Melanocyte of skin (primary cell): ENCODE measurements at places on chromosomes 1 and 21. TPM values are rescaled to one million over a fixed set of nuclear protein-coding genes. Genes with fewer than 3 reads are reported as not detected.

Gene TCEA3
- total RNA-seq = 1.00 and 2.6 TPM in 2 replicates

Gene C4BPA
- not detected in 2 replicates for total RNA-seq

Gene HES2
- 0.33 TPM in 1 of 2 replicates, not detected in the other for total RNA-seq

Gene PRKAA2
- total RNA-seq = under 0.01 and 0.15 TPM in 2 replicates

Gene COL24A1
- total RNA-seq = under 0.01 and 2.0 TPM in 2 replicates

Gene TNFRSF9
- not detected in 2 replicates for total RNA-seq

Gene INPP5B
- 30.5 and 34.6 TPM in 2 replicates for total RNA-seq

Gene REN
- not detected in 2 replicates for total RNA-seq

Gene GJC2
- total RNA-seq = under 0.01 and 0.62 TPM in 2 replicates

Gene PATJ
- total RNA-seq = 3.3 and 5.2 TPM in 2 replicates

Gene REG4
- total RNA-seq = not detected in 2 replicates

Gene SLC16A4
- total RNA-seq = 34.1 and 76.7 TPM in 2 replicates

Gene FAM151A
- total RNA-seq = not detected in 2 replicates

Gene IGFN1
- total RNA-seq = not detected in 2 replicates

Gene WDR77
- 33.0 and 52.0 TPM in 2 replicates for total RNA-seq

Gene HCN3
- total RNA-seq = 0.73 and 1.0 TPM in 2 replicates

Gene KCNA2
- total RNA-seq = 0.33 and 1.7 TPM in 2 replicates

Gene GPR52
- 2.3 and 3.2 TPM in 2 replicates for total RNA-seq

Gene PM20D1
- not detected in 2 replicates for total RNA-seq

Gene TOR1AIP2
- 87.2 and 136 TPM in 2 replicates for total RNA-seq

Gene GPR37L1
- under 0.01 TPM in 1 of 2 replicates, not detected in the other for total RNA-seq

Gene LHX4
- not detected in 2 replicates for total RNA-seq

Gene OPTC
- not detected in 2 replicates for total RNA-seq

Gene IRF6
- 1.00 and 1.7 TPM in 2 replicates for total RNA-seq

Gene TEX38
- total RNA-seq = not detected in 2 replicates

Gene DR1
- 40.3 and 50.6 TPM in 2 replicates for total RNA-seq

Gene SOX13
- total RNA-seq = 32.3 and 35.0 TPM in 2 replicates

Gene PDC
- not detected in 2 replicates for total RNA-seq

Gene FALEC
- not detected in 2 replicates for total RNA-seq

Gene BGLAP
- 0.31 and 0.33 TPM in 2 replicates for total RNA-seq

Gene RAB3GAP2
- 33.6 and 44.4 TPM in 2 replicates for total RNA-seq

Gene OR6Y1
- not detected in 2 replicates for total RNA-seq

Gene PROK1
- not detected in 2 replicates for total RNA-seq

Gene HS2ST1
- total RNA-seq = 16.2 and 27.6 TPM in 2 replicates

Gene DCDC2B
- not detected in 2 replicates for total RNA-seq

Gene DHRS3
- total RNA-seq = 10.7 and 16.0 TPM in 2 replicates

Gene IFI16
- total RNA-seq = 334 and 473 TPM in 2 replicates

Gene MAP10
- total RNA-seq = 1.7 and 2.0 TPM in 2 replicates

Gene TNFSF4
- 0.34 and 1.5 TPM in 2 replicates for total RNA-seq

Gene AGPAT3
- total RNA-seq = 64.6 and 86.2 TPM in 2 replicates

Gene KCNQ4
- under 0.01 and 0.15 TPM in 2 replicates for total RNA-seq

Gene KRTAP11-1
- not detected in 2 replicates for total RNA-seq

Gene OR2T11
- total RNA-seq = not detected in 2 replicates

Gene FAM72C
- 2.7 and 2.8 TPM in 2 replicates for total RNA-seq
